Caco-2 (cell line): ENCODE measurements at places on chromosomes 6 and 20. TPM values are rescaled to one million over a fixed set of nuclear protein-coding genes. Genes with fewer than 3 reads are reported as not detected.

GRCh38 chr6:43952746-43953145 is 174.5 kb downstream of the MRPL14 start:
- no peak for DNase-seq

DNA sequence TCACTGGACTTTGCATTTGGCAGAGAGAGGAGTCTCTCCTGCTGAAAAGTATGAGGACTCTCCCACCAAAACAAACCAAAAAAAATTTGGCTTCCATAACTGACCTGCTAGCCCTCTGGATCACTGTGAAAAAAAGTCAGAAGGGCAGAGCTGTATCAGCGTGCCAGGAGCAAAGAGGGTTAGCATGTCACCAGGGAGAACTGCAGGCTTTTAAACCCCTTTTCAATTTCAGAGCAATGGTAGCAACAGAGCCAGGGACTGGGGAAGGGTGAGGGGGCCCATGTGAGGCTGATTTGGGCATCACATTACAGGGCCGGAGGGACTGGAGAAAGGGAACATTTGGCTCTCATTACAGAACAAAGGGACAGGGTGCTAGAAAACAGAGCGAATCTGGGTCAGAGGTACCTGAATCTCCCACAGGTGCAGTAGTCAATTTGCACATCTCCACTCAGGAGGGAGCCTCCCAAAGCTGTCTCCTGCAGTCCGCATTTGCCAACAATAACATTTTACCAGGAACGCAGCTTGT is 185.7 kb upstream of the EYA4 start:
- DNase-seq, result no peak

GRCh38 chr6:138986578-138986977 is 1.5 kb downstream of the REPS1 start:
- DNase-seq, result no peak

DNA sequence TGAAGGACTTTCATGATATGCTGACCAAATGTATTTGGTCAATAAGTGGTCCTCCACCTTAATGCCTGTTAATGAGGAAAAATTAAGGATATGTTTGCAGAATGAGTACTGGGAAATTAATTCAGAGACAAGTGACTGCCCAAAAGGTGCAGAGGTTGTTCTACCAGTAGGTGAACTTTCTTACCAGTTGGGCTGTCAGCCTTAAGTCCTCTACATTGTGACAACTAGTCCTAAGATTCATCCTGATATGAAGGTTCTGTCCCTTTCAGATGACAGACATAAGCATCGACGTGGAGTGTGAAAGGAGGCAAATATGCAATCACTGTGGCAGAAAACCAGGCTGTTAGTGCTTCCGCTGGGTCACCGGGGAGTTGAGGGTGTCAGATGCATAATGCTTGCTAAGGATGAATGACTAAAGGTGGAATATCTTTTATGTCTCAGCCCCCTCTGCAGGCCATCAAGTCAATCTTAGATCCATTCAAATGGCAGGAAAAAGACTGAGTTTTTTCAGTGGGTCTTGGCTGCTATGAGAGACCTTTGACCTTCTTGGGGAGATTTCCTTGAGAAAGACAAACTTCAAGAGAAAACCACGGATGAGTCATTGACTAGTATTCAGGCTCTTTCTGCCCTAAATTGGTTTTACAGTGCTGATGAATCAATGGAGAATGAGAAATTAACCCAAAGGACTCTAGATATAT is 226.0 kb downstream of the TPBG start:
- peak; percentile 38 for DNase-seq

GRCh38 chr6:24614043-24614420 is 32.0 kb downstream of the KIAA0319 start:
- DNase-seq, result no peak

GRCh38 chr6:166775180-166775922 is 148.3 kb upstream of the RPS6KA2 start:
- peak; percentile 63 for DNase-seq

GRCh38 chr20:1269235-1269634 is 3.1 kb downstream of the SNPH start:
- DNase-seq, result no peak

- DNase-seq, result no peak
Measured at GRCh38 chr6:70811788-70812187, 144.1 kb downstream of the SMAP1 start.

DNA sequence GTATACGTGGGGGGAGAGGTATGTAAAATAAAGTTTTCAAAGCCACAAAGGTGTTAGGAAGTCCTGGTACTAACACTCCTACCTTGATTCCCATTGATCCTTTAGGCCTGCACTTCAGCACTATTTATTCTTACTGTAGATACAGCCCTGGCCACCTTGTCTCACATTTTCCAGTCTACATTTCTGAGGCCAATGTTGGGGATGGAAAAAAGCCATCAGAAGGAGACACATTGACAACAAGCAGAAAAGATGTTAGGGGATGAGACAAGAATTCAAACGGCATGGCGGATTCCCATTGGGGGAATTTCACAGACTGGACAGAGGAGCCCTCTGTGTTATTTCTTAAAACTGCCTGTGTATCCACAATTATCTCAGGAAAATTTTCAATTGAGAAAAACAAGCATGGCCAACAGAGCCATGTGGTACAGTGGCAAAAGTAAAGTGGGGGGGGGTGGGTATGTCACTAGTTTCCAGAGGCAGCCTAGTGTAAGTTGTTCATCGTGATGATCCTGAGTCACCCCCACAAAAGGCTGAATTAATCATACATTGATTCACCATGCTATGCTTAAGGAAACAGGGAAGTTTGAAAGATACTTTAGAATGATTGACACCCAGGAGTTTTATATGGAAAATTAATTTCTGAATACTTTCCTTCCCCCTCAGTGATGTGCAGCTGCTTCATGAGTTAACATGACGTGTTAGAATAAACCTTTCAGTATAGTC is 40.5 kb downstream of the RREB1 start:
- no peak for DNase-seq

The CLVS2 gene
- not detected in 2 replicates for total RNA-seq

The MOXD1 gene
- total RNA-seq, result 0.09 TPM in 1 of 2 replicates, not detected in the other

The CDH22 gene
- 0.11 TPM in 1 of 2 replicates, not detected in the other for total RNA-seq

The GGTLC1 gene
- total RNA-seq, result 0.68 and 1.3 TPM in 2 replicates

The MATN4 gene
- not detected in 2 replicates for total RNA-seq

The CPXM1 gene
- not detected in 2 replicates for total RNA-seq

The ARMH2 gene
- total RNA-seq, result not detected in 2 replicates

The CUTA gene
- total RNA-seq, result 166 and 177 TPM in 2 replicates

The SLC4A11 gene
- total RNA-seq, result 8.6 and 9.5 TPM in 2 replicates
